Mucosa of descending colon (tissue), 3 donors: ENCODE measurements at places on chromosomes 11 and 22.

DNA sequence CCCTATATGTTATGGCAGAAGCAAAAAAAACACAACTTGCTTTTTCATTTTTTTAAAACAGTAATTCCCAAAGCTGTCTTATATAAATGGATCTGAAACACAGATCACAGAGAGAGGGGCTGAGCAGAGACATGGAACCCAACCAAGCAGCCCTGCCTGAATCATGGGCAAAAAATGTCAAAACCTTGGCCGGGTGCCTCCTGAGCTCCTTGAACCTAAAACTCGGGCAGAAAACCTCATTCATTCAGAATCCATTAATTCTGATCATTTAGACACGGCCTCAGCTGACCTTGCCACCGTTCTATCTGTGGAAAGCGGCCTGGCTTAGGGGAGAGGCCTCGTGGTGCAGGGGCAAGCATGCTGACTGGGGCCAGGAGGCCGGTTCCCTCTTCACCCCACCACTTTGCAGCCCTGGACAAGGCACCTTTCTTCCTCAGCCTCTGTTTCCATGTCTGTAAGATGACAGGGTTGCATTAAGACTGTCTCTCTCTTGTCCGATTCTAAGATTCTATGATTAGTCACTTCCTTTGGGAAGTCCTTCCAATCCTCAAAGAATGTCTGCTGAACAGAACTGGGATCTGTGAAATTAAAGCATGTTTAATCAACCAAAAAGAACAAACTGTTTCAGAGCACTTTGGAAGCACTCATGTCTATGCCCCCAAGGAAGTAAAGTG, 26.0 kb downstream of the TENM4 start:
- DNase-seq = no peak

GRCh38 chr22:30251711-30252110, 5.2 kb upstream of the LIF start:
- DNase-seq = no peak

DNA sequence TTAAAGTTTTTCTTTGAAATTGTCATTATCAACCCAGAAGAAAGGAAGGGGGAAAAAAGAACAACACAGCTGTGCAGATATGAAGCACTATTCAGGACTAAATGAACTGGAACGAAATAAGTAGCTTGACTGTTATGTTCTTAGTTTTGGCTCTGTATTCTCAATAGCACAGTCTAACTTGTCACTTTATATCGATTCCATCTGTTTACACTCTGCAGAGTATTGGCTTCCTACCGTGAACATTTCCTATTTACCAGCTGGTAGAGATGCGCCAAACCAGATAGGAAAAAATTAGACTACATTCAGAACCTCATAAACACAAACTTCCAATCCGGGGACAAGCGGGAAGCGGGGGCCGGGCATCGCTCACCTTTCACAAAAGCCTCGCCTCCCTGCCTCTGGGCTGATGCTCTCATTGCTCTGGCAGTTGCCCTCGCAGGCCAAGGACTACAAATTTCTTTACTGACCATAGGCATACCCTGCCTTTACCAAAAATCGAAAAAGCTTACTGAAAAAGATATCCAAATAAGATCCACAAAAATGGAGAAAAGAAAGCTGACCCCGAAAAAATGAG, 66.2 kb downstream of the EFCAB6 start:
- DNase-seq = no peak

DNA sequence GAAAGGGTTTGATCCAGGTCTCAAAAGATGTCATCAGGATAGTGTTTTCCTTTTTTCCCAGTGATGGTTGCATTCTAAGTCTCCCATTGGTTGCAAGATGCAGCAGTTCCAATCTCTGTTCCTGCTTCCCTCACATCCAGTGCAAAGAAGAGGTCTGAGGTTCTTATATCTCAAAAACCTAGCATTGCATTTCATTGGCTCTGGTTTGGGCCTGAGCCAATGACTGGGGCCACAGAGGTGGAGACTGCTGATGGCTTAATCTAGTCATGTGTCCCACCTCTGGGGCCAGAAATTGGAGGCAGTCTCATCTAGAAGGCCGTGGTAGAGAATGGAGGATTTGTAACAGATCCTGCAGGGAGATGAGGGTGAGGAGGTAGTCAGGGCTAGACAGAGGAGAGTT, 13.2 kb upstream of the MICAL2 start:
- no peak for DNase-seq

- DNase-seq = no peak
Measured at GRCh38 chr11:64592656-64593055, 1.6 kb downstream of the SLC22A12 start.

DNA sequence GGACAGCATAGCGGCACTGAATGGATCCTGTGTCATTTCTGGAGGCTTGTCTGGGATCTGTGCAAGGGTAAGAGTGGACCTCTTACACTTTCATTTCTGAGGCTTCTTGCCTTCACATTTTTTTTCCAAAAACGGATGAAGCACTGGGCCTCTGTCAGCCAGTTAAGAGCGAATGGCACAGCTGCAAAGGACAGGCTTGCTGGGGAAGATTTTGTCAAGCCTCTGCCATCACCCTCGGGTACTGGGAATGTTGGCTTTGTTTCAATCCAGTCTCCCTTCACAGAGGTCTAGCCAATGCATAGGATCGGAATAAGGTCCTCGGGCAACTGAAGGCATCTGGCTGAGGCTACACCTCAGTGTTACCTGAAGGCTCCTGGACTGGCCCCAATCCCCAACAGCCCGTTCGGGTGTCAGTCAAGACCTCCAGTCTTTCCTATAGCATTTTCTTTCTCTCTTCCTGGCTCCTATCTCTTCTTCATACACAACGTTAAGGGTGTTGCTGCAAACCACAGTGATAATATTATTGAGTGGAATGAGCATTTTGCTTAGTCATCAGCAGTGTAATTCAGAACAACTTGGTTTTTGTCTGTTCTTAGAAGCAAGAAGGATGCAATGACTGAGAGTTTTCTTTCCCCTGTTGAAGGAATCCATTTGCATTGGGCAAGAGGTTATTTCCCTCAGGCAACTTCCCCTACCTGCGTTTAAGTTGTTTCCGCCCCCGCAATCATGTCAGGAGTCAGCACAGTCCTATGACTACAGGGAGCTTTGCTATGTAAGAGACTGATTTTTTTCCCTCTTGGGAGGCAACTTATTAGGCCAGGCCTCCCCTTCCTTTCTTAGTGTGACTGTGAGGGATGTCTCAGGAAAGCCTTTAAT, 22.8 kb downstream of the NPAT start:
- DNase-seq = no peak

DNA sequence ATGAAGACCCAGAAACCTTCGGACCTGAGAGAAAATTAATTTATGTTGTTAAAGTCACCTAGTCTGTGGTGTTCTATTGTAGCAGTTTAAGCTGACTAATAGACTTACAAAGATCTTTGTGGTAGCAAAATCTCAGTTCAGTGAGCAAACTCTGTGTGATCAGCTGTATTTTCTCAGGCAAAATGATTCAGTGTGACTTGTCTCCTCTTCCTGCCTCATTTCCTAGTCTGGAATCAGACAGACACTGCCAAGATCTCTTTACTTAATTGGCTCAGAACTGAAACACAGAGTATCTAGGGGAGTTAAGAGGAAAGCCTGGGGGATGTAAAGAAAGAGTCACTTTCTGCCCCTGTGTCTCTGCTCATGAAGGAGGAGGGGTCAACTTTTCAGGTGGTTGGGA, 564.7 kb downstream of the KCNA4 start:
- no peak for DNase-seq

GRCh38 chr22:23478175-23478574, 101.9 kb downstream of the IGLL1 start:
- DNase-seq = no peak

GRCh38 chr11:82989628-82990404, 81.9 kb downstream of the RAB30 start:
- no peak for DNase-seq

GRCh38 chr11:45232341-45233080, 53.6 kb downstream of the SYT13 start:
- no peak for DNase-seq

DNA sequence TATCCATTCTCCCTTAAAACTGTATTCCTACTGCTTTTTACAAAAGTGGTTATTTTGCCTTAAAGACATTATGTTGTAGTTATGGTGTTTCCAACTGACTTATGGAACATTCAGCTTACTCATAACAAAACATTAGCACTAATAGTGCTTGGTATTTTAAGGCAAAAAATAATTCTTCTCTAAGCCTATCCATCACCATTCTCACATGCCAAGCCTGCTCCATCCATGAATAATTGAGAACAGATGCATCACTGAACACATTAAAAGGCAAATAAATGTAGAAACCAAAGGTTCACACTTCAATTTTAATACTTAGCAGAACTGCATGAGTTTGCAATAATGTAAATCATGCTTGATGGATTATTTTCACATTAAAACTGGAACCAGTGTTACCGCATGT, 42.3 kb upstream of the DDI1 start:
- no peak for DNase-seq

DNA sequence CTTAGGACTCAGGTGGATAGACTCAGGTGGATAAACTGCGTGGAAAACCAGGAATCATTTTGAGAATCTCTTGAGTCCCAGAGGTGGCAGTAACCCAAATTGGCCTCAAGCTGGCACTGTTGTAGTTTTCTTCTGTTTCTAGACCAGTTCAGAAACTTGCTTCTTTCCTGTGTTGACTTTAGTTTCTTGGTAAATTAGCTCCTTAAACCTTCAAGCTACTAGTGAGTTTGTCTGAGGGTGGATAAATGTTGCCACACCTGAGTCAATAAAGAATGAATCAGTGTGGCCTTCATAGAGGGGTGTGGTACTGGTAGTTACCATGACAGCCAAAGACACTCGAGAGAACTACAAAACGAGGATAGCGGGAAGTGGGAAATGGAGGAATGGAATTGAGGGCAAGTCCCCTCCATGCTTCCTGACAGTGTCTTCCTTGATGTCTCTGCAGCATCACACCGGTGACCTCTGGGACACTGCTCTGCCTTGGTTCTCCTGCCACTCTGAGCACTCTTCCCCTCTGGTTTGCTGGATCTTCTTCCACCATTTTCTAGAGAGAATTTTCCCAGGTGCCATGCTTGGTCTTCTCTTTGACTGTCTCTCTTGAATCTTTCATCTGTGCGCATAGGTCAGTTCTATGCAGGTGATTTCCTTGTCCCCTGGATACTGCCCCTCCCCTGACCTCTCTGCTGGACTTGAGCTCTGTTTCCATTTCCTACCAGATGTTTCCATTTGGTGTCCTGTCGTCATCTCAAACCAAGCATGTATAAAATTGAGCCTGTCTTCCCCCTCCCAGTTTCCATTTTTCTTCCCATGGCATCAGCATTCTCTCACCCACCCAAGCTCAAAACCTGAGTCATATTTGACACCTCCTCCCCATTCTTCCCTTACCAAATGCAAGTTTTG, 7.2 kb downstream of the POLD4 start:
- peak; percentile 76 for DNase-seq

GRCh38 chr11:68039526-68040086, 781 bp downstream of the TCIRG1 start:
- DNase-seq = peak; percentile 70

DNA sequence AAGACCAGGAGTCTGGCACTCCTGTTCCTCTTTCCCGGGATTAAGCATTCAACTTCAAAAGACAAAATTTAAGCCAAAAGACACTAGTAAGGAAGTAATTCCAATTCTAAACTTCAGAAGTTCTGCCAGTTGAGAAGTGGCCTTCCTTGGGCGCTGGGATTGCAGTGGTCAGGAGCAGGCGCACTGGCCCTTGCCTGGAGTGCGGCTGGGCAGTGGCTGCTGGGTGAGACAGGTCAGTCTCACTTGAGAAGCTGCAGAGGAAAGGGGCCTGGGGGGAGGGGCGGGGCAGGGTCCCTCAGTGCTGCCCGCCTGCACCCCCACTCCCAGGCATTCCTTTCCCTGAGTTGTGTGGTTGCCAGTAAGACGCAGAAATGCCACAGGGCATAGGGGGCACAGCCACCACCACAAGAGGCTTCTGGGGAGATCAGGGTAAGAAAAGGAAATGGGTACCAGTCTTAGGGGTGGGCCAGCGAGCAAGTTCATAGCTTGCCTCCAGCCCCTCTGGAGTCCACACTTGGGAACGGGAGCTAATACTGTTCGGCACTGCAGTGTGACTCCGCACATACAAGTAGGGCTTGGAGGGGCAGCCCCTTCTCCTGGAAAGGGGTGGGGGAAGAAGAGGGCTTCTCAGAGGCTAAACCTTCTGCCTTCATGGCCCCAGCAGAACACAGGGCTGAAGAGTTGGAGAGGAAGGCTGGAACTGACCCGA, 5.5 kb downstream of the MRPL49 start:
- peak; percentile 16 for DNase-seq

DNA sequence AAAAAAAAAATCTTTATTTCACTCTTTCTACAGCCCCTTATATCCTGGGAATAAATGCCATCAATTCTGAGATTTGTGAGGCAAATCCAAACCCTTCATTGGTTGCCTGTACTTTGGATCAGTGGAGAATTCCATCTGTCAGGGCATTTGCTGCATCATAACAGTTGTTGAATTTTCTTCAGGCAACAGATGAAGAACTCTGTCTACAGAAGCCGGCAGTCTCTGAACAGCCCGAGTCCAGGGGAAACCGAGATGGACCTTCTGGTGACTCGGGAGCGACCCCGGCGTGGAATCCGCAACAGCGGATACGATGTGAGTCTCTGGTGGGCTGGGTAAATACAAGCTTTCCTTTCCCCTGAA, 82.3 kb downstream of the C11orf91 start:
- DNase-seq = no peak

GRCh38 chr11:69202511-69203221, 46.9 kb downstream of the SMIM38 start:
- no peak for DNase-seq

GRCh38 chr11:12806113-12806512, 131.9 kb downstream of the TEAD1 start:
- DNase-seq = no peak

DNA sequence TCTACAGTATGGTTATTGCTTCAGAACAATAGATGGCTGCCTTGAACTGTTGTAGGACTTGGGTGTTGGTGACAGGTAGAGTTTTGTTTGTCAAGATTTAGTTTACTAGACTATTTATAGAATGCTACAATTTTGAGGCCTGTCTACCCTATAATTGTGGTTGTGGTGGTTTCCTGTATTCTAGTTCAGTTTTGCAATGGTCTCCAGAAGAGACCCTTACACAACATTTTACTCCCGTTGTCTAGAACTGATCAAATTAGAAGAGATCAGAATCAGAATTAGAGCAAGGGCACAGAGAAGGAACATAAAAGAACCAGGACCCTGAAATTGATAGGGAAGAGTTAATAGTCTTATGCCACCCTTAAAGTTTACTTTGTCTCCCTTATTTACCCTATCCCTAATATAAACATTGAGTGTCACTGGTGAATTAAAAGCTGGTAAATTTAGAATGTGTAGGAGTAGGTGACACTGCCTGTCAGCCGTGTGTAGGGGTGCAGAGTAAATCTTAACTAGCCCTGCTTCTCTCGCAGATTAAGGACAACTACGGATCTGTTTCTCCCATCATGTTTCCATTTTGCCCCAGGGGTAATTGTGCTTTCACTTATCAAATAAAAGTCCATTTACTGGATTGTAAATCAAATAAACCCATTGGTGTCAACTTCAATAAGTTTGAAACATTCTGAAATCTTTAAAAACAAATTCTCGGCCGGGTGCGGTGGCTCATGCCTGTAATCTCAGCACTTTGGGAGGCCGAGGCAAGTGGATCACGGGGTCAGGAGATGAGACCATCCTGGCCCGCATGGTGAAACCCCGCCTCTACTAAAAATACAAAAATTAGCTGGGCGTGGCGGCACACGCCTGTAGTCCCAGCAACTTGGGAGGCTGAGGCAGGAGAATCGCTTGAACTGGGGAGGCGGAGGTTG, 10.9 kb upstream of the PHLDB1 start:
- no peak for DNase-seq
